A172 (cell line): ENCODE measurements at places on chromosomes 5 and 9. TPM values are rescaled to one million over a fixed set of nuclear protein-coding genes. Genes with fewer than 3 reads are reported as not detected.
A peak's percentile ranks its signal among the peaks of the same experiment; 100 is the strongest.

RASEF gene
- 3.0 and 4.0 TPM in 2 replicates for total RNA-seq

DNA sequence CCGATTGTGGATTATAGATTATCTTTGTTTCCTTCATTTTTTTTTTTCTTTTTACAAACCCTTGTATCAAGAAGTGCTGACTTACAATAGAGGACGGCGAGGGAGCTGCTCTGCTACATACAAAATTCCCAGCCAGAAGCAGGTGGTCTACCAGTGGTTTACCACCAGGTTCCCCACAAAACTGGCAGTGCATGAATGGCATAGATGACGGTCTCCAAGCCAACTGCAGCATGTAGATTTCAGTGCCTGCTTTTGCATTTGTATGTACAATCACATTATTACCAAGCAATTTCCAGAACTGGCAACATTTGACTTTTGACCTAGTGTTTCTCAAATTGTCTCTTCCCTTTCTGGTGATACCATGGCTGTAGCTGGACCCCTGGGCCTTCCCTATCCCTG lies 84.0 kb downstream of the ACER2 start:
- no peak for DNase-seq

GRCh38 chr5:129724222-129724621 lies 23.7 kb upstream of the MINAR2 start:
- no peak for DNase-seq

- DNase-seq, result peak; percentile 82
These were observed 24.9 kb downstream of the NEK6 start for GRCh38 chr9:124282442-124283227.

MLANA gene
- total RNA-seq, result not detected in 2 replicates

DNA sequence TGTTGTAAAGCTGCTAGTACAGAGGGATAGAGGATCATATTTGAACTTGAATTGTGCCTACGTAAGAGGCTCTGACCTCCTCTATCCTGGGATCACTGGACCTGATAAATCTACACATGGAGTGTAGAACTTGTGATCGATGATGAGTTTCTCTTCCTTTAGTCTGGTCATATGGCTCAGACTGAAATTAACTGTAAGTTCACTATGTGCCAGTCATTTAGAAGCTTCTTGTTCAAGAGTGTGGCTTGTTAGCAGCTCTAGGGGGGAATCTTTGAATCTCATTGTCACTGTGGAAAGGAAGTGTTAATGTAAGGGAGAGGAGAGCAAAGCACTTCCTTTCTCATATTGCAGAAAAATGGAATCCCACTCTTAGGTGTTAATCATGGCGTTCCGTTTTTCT lies 12.1 kb downstream of the ZBTB34 start:
- no peak for DNase-seq

- DNase-seq, result no peak
These were observed 1.3 kb downstream of the CD72 start for GRCh38 chr9:35616681-35617459.

NR5A1 gene
- total RNA-seq, result not detected in 2 replicates

- peak; percentile 80 for DNase-seq
These were observed 18.2 kb upstream of the WDR38 start for GRCh38 chr9:124835026-124835557.

DNA sequence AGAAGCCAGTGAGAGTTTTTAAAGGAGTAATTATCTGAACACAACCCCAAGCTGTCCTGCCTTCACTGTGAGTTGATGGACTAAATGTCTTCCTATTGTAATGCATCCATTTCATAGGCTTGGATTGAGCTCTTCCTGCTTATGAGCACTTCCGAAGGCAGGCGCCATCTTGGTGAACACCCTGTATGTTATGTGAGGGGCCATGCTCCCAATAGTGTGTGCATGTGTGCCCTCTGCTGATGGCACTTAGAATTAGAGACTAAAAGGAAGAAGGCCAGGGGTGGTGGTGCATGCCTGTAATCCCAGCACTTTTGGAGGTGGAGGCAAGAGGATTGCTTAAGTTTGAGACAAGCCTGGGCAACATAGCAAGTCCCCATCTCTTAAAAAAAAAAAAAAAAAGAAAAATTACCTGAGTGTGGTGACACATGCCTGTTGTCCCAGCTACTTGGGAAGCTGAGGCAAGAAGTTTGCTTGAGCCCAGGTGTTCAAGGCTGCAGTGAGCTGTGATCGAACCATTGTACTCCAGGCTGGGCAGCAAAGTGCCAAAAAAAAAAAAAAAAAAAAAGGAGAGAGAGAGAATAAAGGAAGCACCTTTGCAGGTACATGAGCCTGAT lies 65.0 kb downstream of the C9orf152 start:
- DNase-seq, result peak; percentile 37

UBE2B gene
- total RNA-seq, result 36.6 and 44.0 TPM in 2 replicates
